EH (cell line): ENCODE measurements at places on chromosomes 12 and 14.

GRCh38 chr12:112239881-112240280 lies 114.5 kb downstream of the TRAFD1 start:
- no peak for DNase-seq

DNA sequence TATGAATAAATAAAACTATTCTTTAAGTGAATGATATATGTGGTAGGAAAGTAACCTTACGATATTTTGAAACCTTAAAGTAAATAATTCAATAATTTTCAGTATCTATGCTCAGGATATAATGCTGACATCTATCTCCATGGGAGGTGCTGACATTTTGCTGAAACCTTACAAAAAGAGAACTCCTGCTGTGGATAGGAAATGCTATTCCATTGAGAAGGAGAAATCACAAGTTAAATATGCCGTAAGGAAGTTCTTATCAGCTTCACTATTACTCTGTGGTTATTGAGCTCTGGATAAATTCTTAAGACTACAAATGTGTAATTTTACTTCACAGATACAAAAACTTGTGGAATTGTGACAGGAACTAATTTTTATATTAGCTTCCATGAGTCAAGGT lies 722.1 kb downstream of the TMTC2 start:
- DNase-seq = no peak

GRCh38 chr12:92462049-92462448 lies 240.7 kb upstream of the PLEKHG7 start:
- DNase-seq = no peak

- no peak for DNase-seq
Observed at GRCh38 chr12:93593843-93594242, 21.4 kb downstream of the SOCS2 start.

- no peak for DNase-seq
Observed at GRCh38 chr14:93051600-93052546, 63.9 kb downstream of the ITPK1 start.

DNA sequence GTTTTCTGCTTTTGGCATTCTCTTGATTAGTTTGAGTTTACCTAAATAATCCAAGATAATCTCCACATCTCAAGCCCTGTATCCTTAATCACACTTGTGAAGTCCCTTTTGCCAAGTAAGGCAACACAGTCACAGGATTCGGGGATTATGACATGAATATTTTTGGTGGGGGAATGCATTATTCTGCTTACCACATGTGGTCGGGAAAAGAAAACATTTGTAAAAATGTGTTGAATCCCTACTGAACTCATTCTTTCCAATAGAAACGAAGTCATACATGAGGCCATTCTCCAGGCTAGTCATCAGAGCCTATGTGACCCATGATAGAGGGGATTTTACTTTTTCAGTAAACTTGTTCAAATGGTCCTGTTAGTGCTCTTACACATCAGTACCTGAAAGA lies 58.5 kb upstream of the PRICKLE1 start:
- no peak for DNase-seq

DNA sequence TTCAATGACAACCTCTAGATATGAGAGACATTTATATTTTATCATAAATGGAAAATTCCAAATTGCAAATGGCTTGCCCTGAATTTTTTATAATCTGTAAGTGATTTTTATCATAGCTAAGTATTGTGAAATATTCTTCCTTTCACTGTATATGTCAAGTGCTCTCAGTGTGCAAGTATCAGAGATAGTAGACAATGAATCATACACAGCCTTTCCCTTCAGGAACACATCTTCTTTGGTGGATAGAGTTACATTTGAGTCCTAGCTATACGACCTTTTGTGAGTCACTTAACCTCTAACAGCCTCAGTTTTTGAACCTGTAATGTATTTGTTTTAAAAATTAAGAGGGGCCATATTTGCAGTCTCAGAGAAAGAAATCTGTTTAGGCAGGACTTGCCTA lies 350.7 kb upstream of the SEL1L start:
- DNase-seq = no peak

GRCh38 chr12:110775997-110776396 lies 33.3 kb upstream of the PPP1CC start:
- no peak for DNase-seq

GRCh38 chr12:124921200-124922031 lies 7.0 kb upstream of the UBC start:
- DNase-seq = peak; percentile 73

GRCh38 chr12:120473807-120474615 lies 4.5 kb upstream of the SRSF9 start:
- no peak for DNase-seq

DNA sequence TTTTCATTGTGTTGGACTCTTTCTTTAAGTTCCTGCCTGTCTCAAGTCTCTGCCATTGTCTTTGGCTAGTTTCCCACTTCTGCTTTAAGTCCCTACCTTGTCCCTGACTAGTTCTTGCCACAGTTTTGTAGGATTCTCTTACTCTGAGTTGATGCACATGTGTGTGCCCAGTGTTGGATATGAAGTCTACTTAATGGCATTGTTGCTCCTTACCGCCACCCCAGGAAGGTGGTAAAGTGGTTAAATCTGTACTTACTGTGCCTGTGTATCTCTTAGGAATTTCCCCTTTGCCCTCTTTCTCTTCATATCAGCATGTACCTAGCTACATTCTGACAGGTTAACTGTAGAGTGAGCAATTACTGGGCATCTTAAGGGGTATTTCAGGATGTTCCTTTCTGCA lies 227.1 kb downstream of the NUBPL start:
- DNase-seq = no peak

GRCh38 chr12:20122274-20122673 lies 246.1 kb upstream of the PDE3A start:
- no peak for DNase-seq

- no peak for DNase-seq
Observed at GRCh38 chr12:98297538-98297937, 217.9 kb upstream of the TMPO start.

DNA sequence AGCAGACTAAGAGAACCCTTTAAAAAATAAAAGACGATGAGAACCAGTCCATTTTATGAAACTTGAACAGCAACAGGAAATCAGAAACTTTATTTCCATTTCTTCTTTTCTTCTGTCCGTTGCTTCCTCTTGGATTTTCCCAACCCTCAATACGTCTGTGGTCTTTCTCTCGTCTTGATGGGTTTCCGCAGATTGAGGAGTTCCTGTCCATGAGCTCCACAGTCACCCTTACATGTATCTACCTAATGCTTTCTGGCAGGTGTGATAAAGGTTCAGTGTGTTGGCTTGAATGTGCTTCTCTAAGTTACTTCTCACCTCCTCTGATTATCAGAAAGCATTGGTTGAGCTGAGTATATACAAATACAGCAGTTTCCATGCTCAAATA lies 110.0 kb downstream of the ETV6 start:
- DNase-seq = no peak

DNA sequence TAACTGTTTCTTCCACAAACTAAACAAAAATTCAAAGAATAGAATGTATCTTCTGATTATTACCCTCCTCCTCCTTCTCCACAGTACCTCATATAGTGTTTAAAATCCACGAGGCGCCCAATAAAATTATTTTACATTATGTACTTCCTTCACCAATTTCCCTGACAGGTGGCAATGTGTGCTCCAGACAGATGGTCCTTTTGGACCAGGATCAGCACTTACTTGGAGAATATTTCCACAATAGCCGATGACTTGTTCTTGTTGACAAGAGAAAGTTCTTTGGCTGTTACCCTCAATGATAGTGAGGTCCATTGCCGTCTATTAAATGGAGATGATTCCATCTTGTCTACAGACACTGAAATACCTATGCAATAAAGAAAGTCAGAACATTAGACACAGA lies 34.9 kb downstream of the LIMA1 start:
- no peak for DNase-seq

GRCh38 chr12:97645726-97646125 lies 183.1 kb downstream of the RMST start:
- no peak for DNase-seq

DNA sequence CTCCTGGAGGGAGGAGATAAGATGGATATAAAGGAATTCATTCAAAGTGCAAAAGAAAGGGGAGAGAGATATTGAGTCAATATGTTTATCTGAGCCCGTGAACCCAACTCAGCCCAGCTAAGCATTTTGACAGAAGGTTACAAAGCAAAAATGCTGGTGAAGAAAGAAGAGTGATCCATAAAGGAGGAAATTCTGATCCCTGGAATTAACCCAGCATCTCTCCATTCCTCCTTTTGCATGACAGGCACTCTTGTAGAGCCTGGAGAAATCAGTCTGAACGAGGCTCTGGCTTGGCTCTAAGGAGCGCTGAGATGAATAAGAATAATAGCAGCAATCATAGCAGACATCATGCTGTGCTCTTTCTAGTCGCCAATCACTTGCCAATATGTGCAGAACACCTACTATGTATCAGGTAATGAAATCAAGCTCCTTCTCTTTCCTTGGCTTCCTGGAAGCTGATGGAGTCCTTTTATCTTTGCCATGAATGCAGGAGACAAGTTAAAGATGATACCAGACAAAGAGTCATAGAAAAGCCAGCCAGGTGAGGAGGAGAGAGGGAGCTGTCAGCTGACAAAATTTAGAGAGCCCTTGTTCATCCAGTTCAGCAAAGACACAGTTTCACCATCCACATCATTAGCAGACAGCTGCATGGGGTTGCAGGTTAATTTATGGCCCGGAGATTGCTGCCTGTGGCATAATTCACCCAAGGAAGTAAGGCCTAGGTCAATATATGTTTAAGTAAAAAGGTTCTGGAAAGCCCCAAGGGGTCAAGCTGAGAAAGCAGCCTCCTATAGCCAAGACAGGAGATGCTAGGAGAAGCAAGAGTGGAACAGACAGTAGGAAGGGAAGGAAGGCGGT lies 476.5 kb upstream of the TBX3 start:
- DNase-seq = no peak

DNA sequence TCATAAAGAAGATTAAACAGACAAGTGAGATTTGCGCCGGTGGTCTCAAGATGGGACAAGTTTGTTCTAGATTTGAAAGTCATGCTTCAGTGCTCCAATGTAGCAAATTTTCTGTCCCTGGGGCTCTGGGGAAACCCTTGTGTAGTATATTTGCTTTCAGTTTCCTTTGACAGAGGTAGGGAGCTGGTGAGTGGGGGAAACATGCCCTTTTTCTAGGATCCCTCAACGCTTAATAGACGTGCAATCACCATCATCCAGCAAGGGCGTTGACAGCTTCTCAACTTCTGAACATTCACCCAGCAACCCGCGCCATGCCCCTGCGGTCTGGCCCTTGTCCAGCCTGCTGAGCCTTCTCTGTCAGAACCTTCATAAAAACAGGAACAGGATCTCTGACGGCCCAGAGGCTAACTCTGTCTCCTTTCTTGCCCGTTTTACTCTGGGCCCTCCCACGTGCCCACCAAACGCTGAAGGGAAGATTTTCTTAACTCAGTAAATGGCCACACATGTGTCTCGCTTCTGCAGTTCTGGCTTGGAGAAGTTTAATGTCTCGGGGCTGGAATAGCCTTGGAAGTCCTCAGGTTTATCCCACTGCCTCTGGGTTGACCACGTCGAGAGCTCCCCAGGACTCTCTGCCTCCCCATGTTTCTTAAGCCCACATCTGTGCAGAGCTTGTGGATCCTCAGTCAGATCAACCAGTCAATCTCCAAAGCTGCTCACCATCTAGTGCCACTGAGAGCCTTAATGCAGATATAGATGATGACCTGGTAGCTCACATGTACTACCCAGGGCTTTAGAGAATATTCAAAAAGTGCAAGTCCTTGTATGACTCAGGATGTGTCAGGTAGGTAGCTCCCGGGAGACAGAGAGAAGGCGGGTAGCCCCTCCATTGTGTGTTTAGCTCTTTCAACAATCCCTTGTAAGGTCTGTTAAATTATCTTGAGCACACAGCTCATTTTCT lies 58.1 kb upstream of the CCND2 start:
- no peak for DNase-seq

- DNase-seq = peak; percentile 81
Observed at GRCh38 chr12:29072631-29073030, 76.4 kb upstream of the FAR2 start.

- DNase-seq = no peak
Observed at GRCh38 chr12:6114476-6114870, 10.0 kb downstream of the VWF start.

DNA sequence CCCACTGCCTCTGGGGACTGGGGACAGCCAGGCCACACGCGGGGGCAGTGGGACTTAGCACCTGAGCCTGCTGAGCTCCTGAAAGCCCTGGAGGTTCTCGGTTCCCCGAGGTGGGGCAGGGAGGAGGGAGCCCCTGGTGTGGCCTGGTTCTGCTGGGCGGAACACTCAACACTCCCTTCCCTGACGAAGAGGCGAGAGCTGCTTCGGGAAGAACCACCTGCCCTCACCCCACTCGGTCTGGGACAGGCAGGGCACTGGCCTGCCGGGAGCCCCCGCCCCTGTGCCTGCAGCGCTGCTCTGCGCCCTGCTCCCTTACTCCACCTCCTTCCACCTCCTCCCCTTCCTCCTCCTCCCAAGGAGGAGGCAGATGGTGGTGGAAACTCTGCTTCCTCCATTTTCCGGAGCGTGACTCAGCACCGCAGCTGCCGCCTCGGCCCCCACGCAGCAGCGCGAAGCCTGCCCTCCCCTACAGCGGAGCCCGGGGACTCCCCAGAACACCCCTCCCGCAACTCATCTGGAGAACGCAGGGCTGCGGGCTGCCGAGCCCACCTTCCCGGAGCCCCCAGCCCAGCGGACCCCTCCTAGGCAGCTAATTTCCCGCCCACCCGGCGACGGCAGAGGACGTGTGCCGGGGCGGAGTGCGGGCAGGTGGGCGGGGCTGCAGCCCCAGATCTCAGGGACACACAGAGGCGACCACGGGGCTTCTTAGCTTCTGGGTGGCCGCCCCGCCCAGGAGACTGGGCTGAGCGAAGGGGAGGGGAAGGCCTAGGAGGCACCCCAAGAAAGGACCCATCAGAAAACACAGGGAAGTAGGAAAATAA lies 11.7 kb upstream of the INF2 start:
- DNase-seq = peak; percentile 87

DNA sequence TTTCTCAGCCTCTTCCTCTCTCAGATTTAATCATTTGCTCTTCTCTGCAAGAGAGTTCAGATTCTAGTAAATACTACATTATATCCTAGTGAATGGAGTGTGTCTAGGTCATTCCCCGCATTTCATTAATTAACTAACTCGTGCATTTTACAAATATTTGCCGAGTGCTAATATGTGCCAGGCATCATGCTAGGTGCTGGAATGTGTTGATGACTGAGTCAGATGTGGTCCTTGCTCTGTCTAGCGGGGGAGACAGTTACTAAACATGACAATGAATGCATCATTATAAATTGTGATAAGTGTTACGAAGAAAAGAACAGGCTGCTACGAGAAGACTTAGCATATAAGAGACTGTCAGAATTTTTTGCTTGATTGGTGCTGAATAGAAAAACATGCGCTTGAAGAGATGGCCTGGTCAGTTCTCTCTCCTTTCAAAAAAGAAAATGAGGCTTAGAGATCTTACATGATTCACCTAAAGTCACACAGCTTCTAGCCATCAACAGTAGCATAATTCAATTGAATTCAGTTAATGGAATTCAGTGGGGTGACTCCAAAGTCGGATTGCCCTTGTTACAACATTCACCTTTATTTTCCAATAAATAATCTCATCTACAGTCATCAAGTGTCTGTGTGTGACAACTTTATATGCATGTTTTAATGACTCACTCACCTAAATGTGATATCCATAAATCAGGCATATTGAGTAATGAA lies 48.7 kb upstream of the MAX start:
- DNase-seq = no peak

- no peak for DNase-seq
Observed at GRCh38 chr12:57231276-57232021, 1.9 kb downstream of the SHMT2 start.
